Large intestine (tissue), 12 donors: ENCODE measurements at places on chromosomes 7 and 10. TPM values are rescaled to one million over a fixed set of nuclear protein-coding genes. Genes with fewer than 3 reads are reported as not detected.

DNA sequence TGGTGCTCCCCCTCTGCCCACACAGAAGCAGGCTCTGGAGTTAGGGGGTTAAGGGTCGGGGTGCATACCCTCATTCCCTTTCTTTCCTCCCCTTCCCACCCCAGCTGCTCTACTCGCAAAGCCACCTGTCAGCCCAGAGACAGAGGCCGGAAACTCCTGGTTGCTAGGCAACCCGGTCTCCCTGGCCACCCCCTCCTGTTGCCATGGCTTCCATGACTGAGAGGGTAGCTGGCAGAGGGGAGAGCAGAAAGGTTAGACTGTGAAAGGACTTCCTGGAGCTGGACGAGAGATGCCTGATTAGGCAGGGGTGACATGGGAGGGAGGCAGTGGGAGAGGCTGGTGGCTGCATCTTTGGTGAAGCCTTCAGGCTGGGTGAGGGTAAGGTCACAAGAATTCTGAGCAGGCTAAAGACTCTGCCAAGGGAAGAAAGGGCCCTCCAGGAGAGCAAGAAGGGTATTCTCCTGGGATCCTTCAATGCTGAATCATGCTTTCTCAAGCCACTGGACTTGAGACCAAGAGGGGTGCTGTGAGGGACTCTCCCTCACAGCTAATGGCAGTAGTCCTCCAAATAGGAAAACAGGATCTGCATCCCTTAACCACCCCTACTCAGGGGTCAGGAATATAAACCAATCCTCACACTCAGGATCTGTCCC, 5.4 kb downstream of the PSD start:
- H3K4me3 ChIP-seq = no peak overlapping the region
- H3K27me3 ChIP-seq = peaks cover 58% of the 10 kb centered on the region
- H3K4me1 ChIP-seq = peaks cover 42% of the 10 kb centered on the region
- H3K27ac ChIP-seq = no peak overlapping the region

- H3K4me3 ChIP-seq = no peak overlapping the region
- peak; percentile 33 for DNase-seq
- peaks cover 6% of the 10 kb centered on the region for H3K4me1 ChIP-seq
- no peaks in the 10 kb centered on the region for H3K36me3 ChIP-seq
- no peak overlapping the region for H3K27ac ChIP-seq
Observed at GRCh38 chr10:71316056-71316785, 2.8 kb upstream of the SLC29A3 start.

The VOPP1 gene
- polyA plus RNA-seq = 29.9 TPM

The GLI3 gene
- 5.4 TPM for polyA plus RNA-seq
